ENCODE measurements at places on chromosomes 1 and 21. TPM values are rescaled to one million over a fixed set of nuclear protein-coding genes. Genes with fewer than 3 reads are reported as not detected.

HES4 gene
- total RNA-seq: 169 TPM

MROH9 gene
- total RNA-seq: not detected

WRAP73 gene
- total RNA-seq: 15.5 TPM

AADACL3 gene
- not detected for total RNA-seq

KIF2C gene
- total RNA-seq: 3.2 TPM

RAB25 gene
- 3.1 TPM for total RNA-seq

STPG1 gene
- 9.5 TPM for total RNA-seq

TNFRSF9 gene
- 3.4 TPM for total RNA-seq

CD53 gene
- total RNA-seq: not detected

TRAF3IP3 gene
- total RNA-seq: not detected

RNASEL gene
- total RNA-seq: 1.8 TPM

ZSCAN20 gene
- total RNA-seq: 5.2 TPM

KCNK1 gene
- 5.7 TPM for total RNA-seq

DMRTA2 gene
- total RNA-seq: not detected

SELP gene
- total RNA-seq: not detected

TPTE gene
- not detected for total RNA-seq
